ENCODE measurements at places on chromosomes 4 and X.
A peak's percentile ranks its signal among the peaks of the same experiment; 100 is the strongest.

DNA sequence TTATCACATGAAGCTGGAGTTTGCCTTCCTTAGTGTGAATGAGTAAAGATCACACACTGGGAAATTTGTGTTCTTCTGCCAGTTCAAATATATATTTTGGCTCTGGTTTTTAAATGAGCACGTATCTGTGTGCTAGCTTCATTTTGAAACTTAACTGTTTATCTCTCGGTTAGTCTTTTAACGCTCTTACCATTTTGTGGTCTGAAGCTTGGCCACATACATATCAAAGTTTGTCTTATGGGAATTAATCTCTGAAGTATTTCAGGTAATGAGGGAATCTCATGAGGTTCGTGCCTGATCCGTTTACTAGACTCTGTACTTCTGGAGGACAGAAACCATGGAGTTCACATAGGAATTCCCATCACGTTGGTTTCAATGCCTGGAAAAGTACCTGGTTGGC lies 13.8 kb downstream of the ATP10D start:
- DNase-seq: no peak

GRCh38 chrX:19515615-19516105 lies 352 bp upstream of the MAP3K15 start:
- DNase-seq: no peak

DNA sequence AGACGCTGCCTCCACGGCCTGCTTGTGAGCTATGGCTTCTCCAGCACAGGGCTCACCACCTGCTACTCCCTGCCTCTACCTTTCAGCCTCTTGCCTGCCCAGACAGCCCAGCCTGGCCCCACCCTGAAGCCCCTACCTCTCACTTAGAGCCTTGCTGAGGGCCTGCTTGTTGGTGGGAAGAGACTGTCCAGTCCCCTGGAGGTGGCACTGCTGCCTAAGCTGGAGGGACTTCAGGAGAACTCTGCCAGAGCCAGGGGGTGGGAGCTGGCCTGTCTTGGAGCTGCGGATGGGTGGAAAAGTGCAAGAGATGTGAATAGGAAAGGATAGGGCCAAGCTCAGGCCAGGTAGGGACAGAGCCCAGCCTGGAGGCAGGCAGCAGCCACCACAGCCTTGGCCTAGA lies 2.7 kb upstream of the ZNF185 start:
- DNase-seq: no peak

DNA sequence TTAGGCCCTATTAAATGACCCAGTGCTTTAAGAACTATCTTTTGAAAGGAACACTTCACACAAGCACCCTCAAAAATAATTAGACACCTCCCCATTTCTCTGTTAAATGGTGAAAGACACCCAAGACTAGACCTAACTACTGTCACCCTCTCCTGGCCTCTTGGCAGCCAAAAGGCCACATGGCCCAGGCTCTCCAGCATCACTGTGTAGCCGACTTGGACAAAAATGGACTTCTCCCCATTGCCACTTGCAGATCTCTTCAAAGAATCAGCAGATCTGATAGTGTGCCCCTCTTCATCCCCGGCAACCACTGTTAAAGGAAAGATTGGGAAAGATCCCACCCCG lies 2.0 kb downstream of the MID1IP1 start:
- no peak for DNase-seq

DNA sequence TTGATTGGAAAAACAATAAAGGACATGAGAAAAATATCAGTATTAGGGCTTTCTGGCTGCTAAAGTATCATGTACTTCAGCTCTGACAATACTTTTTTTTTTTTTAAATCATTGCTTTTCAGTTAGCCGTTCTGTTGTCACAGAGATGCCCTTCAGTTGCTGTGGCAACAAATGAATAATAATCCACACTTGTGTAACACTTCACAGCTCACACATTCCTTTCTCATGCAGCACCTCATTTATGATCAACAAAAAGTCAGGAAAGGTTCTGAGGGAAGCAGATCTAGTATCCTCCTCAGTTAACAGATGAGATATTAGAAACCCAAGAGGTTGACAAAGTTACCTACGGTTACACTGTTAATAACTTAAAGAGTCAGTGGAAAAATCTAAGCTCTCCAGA lies 444.2 kb upstream of the SLIT2 start:
- peak; percentile 19 for DNase-seq

GRCh38 chr4:24858026-24858425 lies 54.8 kb downstream of the CCDC149 start:
- no peak for DNase-seq

- DNase-seq: no peak
These were observed 201.4 kb downstream of the CCSER1 start for GRCh38 chr4:90328558-90328957.

DNA sequence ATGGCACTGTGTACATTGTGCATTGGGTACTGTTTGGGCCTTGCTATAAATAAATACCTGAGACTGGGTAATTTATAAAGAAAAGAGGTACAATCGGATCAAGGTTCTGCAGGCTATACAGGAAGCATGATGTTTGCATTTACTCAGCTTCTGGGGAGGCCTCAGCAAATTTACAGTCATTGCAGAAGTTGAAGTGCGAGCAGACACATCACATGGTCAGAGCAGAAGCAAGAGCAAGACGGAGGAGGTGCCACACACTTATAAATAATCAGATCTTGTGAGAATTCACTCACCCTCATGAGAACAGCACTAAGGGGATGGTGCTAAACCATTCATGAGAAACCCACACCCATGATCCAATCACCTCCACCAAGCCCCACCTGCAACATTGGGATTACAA lies 505.0 kb downstream of the ARAP2 start:
- DNase-seq: no peak

DNA sequence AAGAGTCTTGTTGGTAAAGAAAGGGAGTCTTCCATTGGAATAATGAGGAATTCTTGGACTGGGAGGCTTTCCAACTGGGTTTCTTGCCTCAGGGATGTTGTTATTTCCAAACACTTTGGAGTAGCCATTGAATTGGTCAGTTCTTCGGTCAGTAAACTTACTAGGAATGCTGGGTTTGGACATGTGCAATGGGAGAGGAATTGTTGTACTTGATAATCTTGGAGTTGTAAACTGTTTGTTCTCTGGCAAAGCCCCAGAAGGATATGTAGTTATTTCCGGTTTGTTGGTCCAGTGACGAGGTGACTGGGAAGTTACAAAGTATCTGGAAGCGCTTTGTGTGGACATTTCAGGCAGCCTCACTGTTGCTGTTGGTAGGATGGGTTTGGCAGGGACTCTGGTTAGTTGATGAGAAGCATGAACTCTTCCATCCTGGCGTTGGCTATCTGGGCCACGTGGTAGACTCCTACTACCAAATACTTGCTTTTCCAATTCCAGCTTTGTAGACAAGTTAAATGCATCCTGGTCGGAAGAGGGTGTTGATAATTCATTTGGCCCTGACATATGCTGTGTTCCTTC lies 25.9 kb downstream of the MXRA5 start:
- no peak for DNase-seq

DNA sequence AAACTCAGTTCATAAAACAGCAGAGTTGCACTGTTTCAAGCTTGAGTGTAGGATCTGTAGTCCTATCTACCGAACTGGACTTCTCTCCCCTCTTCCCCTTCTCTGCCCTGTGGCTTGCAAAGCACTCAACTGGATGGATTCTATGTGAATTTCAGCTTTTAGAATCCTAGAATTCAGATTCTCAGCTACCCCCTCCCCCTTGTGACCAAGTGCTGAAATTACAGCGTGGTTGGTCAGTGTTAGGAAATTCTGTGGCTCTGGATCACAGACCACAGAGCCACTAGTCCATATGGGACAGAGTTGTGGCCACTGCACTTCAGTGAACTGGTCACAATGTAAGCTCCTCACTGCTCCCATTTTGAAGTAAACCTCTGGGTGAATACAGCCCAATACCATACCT lies 64.6 kb upstream of the TRPC5 start:
- no peak for DNase-seq

DNA sequence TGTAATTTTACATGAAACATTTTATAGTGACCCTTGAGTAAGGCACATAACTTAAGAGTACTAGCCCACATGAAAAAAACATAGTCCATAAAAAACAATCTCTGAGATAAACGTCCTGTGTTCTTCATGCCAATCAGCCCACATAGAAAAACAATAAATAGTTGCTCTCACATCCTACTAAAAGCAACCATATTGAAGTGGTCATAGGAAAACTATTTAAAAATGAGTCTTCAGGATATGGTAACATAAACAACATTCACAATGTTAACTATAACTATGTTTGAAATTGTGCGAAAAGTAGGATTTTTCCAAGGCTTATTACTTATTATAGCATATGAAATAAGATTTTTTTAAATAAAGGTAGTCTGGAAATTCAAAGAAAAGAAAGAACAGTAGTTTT lies 77.1 kb upstream of the EPHA5 start:
- DNase-seq: no peak

DNA sequence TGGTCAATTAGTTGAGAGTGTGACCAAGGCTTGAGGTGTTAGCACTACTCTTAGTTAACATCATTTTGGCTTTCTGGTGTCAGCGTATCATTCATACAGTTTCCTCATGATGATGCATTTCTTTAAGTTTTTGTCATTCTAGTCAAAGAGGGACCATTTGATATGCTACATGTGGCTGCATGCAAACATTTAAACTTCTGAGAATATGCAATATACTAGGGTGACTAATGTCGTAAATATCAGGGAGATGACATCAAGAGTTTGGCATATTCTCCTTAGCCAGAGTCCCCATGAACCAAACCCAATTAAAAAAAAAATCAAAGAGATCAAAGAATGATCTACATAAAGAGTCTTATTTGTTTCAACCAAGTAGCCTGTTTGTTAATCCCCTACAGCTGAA lies 537.4 kb upstream of the PCDH7 start:
- no peak for DNase-seq

GRCh38 chr4:126018274-126018673 lies 703.5 kb downstream of the FAT4 start:
- DNase-seq: no peak

- no peak for DNase-seq
These were observed 59.3 kb upstream of the RPL34 start for GRCh38 chr4:108561116-108561515.

- DNase-seq: no peak
These were observed 473.9 kb downstream of the GALNTL6 start for GRCh38 chr4:172287117-172287516.

- DNase-seq: no peak
These were observed 2.5 kb downstream of the ADAMTS3 start for GRCh38 chr4:72566464-72566972.

GRCh38 chrX:120401301-120401700 lies 39.4 kb downstream of the ATP1B4 start:
- DNase-seq: no peak

DNA sequence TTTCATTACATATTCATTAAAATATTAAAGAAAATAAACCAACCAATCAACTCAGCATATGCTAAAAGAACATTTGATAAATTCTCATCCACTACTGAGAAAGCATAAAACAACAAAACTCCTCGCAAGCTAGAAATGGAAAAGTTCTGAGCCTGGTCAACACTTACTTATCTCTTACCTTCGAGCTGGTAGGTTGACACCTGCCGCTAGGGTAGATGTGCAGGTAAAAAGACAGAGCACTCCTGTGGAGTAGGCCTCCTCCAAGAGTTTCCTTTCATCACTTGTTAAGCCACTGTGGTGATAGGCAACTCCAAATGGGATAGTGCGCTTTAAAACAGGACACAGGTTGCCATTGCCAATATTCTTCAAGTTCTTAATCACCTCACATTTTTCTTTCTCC lies 18.9 kb downstream of the HELQ start:
- no peak for DNase-seq

DNA sequence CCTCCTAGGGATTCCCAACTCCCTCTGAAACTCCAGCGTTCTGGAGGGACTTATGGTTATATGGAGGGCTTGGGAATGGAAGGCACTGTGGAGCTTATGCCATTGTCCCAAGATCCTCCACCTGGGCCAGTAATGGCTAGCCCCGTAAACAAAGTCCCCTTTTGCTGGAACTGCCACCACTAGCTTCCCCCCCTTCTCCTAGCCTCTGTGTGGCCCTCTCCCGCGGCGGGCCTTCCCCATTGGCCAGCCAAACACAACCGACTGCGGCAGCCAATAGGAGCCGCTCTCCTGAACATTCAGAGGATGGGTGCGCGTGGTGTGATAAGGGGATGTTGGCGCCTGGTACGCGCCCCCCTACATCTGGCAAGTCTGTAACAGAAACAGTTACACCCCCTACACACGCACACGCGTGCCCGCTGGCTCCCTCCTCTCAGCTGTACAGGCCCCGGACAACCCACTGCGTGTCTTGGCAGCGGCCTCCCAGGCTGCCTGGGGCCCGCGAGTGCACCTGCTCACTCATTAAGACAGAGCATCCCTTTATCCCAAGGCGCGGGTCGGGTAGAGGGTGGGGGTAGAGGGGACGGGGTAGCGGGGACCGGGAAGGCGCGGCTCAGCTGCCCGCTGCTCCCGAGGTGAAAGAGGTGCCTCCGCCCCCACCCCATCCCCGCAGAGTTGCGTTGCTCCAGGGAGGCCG lies 863 bp upstream of the RAB33A start:
- DNase-seq: peak; percentile 74

GRCh38 chr4:106708464-106708816 lies 327.7 kb downstream of the DKK2 start:
- DNase-seq: no peak

DNA sequence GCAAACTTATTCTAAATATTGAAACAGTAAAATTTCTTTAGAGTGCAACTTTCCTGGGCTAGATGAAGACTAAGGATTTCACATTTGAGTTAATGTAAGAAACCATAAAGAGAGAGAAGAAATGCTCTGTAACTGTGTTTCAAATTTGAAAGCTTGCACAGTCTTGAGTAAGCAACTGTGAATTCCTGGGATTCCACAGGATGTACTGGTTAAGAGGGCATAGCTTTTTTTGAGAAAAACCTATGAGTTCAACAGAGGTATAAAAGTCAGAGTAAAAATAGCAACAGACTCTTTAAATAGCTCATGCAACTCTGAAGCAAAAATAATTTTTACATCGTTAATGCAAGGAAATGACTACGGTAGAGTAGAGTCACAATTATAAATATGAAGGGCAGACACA lies 25.5 kb downstream of the ZNF330 start:
- DNase-seq: no peak

DNA sequence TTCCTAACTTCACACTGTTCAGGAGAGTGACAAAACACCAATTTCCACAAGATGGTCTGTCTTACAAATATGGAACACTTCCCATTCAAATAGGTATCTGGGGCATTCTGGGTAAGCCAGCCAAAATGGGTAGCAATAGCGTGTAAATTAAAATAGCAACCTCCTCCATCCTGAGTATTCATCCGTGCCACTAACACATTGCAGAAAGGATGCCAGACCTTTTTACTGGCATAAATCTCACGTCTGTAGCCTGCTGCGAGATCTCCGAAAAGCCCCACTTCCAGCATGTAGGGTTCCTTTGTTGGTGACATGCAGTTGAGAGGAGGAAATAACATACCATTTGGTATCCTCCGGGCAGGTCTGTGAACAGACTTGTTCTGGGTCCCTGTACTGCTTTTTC lies 52.7 kb upstream of the RAI2 start:
- DNase-seq: no peak

- no peak for DNase-seq
These were observed 15.0 kb downstream of the SRPX2 start for GRCh38 chrX:100658941-100659381.

GRCh38 chrX:23317799-23318724 lies 16.6 kb upstream of the PTCHD1 start:
- DNase-seq: no peak

- DNase-seq: no peak
These were observed 140.3 kb downstream of the NAA11 start for GRCh38 chr4:79185526-79186045.
